Smooth muscle cell of bladder (primary cell): ENCODE measurements at places on chromosomes 1 and 21. TPM values are rescaled to one million over a fixed set of nuclear protein-coding genes. Genes with fewer than 3 reads are reported as not detected.

Gene ANKRD65
- total RNA-seq, result 0.28 and 0.46 TPM in 2 replicates

Gene RNF207
- 5.3 and 16.6 TPM in 2 replicates for total RNA-seq

Gene OR10T2
- total RNA-seq, result not detected in 2 replicates

Gene NOTCH2
- 96.7 and 136 TPM in 2 replicates for total RNA-seq

Gene MAP3K21
- 0.46 and 0.57 TPM in 2 replicates for total RNA-seq

Gene TCHH
- under 0.01 TPM in 2 replicates for total RNA-seq

Gene GBP1
- 16.5 and 26.9 TPM in 2 replicates for total RNA-seq

Gene PLA2G5
- total RNA-seq, result 0.92 TPM in 1 of 2 replicates, not detected in the other

Gene FAM177B
- total RNA-seq, result 0.09 TPM in 1 of 2 replicates, not detected in the other

Gene ACTL8
- under 0.01 and 0.09 TPM in 2 replicates for total RNA-seq

Gene RAB3GAP2
- total RNA-seq, result 30.9 and 34.4 TPM in 2 replicates

Gene RSPH1
- total RNA-seq, result 0.14 TPM in 1 of 2 replicates, not detected in the other

Gene NBPF8
- total RNA-seq, result 7.5 and 13.5 TPM in 2 replicates

Gene ADAM30
- total RNA-seq, result not detected in 2 replicates

Gene HRNR
- total RNA-seq, result under 0.01 TPM in 2 replicates

Gene NCDN
- 13.5 and 18.8 TPM in 2 replicates for total RNA-seq

Gene OR2T29
- not detected in 2 replicates for total RNA-seq

Gene TMEM200B
- 10.1 and 13.4 TPM in 2 replicates for total RNA-seq

Gene ZNF648
- total RNA-seq, result not detected in 2 replicates

Gene SHE
- under 0.01 and 0.09 TPM in 2 replicates for total RNA-seq

Gene MORC3
- total RNA-seq, result 31.6 and 37.0 TPM in 2 replicates

Gene GRIK1
- total RNA-seq, result not detected in 2 replicates

Gene LAMTOR5
- total RNA-seq, result 66.4 and 97.6 TPM in 2 replicates

Gene OLFML3
- total RNA-seq, result 140 and 191 TPM in 2 replicates

Gene MCOLN3
- 0.28 TPM in 2 replicates for total RNA-seq

Gene LCE1A
- total RNA-seq, result not detected in 2 replicates

Gene HES2
- total RNA-seq, result 0.09 and 0.14 TPM in 2 replicates
